ENCODE measurements at places on chromosomes 16 and 17.

DNA sequence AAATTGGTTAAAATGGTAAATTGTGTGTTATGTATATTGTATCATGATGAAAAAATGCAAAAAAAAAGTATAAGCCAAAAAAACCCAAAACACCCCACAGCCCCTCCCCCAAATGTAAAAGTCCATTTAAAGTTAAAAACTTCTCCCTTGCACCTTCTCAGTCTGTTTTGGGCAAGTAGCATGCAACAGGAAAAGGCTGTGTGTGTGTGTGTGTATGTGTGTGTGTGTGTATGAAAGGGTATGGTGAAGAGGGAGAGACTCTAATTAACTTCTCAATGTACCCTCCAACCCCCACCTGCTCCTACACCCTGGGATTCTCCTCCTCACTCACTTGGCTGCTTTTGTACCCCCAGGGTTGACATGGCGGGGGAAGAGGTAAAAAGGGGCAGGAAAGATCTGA is 9.2 kb upstream of the GGT6 start:
- no peak for DNase-seq

DNA sequence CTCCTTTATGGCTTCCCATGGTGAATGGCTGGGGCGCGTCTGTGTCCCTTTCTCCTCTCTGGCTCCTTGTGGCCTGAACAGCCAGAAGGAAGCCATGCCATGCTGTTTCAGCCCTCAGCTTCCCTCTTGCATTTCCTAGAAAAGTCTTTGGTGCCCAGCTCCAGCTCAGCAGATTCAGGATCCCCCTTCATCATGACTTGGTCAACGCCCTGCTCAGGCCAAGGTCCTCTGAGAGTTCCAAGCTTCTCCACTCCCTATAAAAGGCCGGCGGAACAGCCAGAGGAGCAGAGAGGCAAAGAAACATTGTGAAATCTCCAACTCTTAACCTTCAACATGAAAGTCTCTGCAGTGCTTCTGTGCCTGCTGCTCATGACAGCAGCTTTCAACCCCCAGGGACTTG is at the start of gene CCL13:
Gene CCL13 (plus strand): TSS at position 287 of the 400 bp plus-strand sequence. CDS start 47 bp downstream, at position 334.
- no peak for DNase-seq

DNA sequence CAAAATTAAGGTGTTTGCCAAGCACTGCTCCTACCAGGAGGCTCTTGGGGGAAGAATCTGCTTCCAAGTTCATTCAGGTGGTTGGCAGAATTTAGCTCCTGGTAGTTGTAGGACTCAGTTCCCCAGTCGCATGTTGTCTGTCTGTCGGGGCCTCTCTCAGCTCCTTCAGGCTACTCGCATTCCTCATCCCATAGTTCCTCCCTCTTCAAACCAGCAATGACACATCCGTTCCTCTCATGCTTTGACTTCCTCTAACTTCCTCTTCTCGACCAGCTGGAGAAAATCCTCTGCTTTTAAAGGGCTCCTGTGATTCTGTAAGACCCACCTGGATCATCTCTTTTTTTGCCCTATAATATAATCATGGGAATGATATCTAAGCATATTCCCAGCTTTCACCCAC is 108.1 kb downstream of the PMP22 start:
- no peak for DNase-seq

- no peak for DNase-seq
Measured at GRCh38 chr17:14468858-14469257, 168.0 kb downstream of the HS3ST3B1 start.

DNA sequence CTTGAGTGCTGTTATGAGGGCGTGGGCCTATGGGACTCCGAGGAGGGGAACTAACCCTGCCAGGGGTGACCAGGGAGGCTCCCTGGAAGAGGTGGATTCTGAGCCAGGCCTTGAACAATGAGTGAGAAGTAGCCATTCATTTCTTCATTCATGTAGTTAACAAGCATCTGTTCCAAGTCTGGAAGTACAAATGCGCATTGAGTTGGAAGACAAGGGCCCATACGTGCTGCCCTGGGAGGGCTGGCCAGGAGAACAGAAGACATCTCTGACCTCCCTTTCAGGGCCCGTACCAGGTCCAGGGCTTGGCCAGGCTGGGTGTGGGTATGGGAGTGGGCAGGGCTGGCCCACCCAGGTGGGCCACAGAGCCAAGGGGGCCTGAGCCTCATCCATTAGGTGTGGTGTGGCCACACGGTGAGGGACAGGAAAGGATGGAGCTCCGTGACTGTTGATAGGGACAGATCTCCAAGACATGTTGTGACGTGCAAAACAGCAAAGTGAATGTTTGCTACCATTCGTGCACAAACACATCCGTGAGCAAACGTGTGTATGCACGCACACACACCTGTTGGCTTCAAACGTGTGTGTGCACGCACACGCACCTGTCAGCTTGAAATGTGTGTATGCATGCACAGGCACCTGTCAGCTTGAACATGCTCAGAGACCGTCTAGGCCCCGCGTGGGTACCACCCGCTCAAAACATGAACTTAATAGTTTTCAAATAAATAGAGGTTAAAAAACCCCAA is 46.8 kb downstream of the ZDHHC7 start:
- no peak for DNase-seq

- DNase-seq: no peak
Measured at GRCh38 chr17:59619035-59619297, 729 bp upstream of the CLTC start.
